ENCODE measurements at places on chromosomes 7 and 10.

- H3K4me3 ChIP-seq = no peak overlapping the region
- peaks cover 8% of the 10 kb centered on the region for H3K4me1 ChIP-seq
- H3K36me3 ChIP-seq = no peaks in the 10 kb centered on the region
- H3K27ac ChIP-seq = peak overlapping the region; percentile 30
- H3K27me3 ChIP-seq = no peaks in the 10 kb centered on the region
These were observed 120.1 kb downstream of the ARHGAP12 start for GRCh38 chr10:31808258-31809218.

DNA sequence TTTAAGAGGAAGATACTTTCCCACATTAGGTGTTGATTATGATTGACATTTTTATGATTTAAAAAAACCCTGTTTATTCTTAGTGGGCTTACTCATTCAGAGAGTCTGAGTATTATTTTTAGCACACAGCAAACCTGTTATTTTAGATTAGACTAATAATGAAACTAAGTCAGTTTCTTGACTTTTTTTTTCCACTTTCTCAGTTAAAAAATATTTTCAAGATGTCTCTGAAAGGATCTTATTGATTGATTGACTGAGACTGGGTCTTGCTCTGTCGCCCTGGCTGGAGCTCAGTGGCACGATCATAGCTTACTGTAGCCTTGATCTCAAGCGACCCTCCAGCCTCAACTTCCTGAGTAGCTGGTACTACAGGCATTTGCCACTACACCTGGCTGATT, 20.4 kb upstream of the INPP5F start:
- H3K27ac ChIP-seq = no peak overlapping the region
- H3K27me3 ChIP-seq = no peaks in the 10 kb centered on the region
- peaks cover 10% of the 10 kb centered on the region for H3K36me3 ChIP-seq
- no peak overlapping the region for H3K4me3 ChIP-seq
- H3K4me1 ChIP-seq = no peaks in the 10 kb centered on the region

DNA sequence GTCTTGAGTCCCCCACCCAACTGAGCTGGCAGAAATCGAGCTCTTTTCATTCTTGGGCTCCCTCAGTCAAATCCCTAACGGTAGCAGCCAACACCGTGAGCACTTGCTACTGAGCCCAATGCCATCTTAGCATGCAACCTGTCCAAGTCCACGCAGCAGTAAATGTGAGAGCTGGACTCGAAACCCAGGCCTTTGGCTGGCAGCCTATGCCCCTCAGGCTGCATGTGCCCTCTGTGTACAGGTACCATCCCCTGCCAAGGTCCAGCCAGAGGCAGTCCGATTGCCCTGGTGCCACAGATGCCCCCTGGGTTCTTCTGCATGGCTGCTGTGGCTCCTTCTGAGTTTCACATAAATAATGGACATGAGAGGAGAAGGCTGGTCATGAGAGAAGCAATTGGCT, 1.2 kb upstream of the TMEM273 start:
- H3K4me3 ChIP-seq = no peak overlapping the region
- H3K27ac ChIP-seq = no peak overlapping the region

- H3K4me3 ChIP-seq = no peak overlapping the region
- no peak for DNase-seq
- H3K27ac ChIP-seq = no peak overlapping the region
- no peaks in the 10 kb centered on the region for H3K36me3 ChIP-seq
- H3K27me3 ChIP-seq = peaks cover 9% of the 10 kb centered on the region
These were observed 5.9 kb downstream of the GCK start for GRCh38 chr7:44183386-44183785.

DNA sequence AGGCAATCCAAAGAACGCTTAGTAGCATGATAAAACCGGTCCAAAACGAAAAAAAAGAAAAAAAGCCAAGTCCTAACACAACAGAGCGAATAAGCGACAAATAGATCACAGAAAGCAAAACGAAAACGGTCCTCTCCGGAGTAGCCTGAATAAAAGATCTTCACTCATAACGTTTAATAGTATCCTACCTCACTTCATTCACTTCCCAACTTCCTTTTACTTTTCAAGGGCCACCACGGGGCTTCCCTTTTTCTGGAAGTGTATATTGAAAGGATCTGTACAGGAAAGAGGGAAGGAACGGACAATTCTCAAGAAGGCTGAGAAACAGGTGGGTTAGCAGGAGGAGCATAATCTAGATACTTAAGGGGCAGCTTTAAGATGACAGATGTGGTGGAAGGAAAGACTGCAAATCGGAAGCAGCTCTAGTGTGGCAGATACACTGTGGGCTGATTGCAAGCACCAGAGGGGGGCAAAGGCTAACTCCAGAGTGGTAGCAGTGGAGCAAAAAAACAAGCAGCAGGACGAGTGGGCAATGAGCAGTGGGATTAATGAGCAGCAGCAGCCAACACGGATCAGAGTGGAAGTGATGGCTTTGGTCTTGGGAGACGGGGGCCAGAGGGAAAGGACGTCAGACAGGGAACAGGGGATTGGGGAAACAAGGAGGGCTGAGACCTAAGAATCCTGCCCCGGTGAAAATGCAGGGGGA, 866 bp downstream of the CNOT4 start:
- DNase-seq = peak; percentile 30
- no peak overlapping the region for H3K27ac ChIP-seq
- H3K27me3 ChIP-seq = peaks cover 3% of the 10 kb centered on the region
- no peak overlapping the region for H3K4me3 ChIP-seq

- H3K4me3 ChIP-seq = no peak overlapping the region
- DNase-seq = no peak
- no peaks in the 10 kb centered on the region for H3K4me1 ChIP-seq
- H3K27ac ChIP-seq = no peak overlapping the region
These were observed 264.2 kb downstream of the SEC23IP start for GRCh38 chr10:120156614-120157274.

- peaks cover 15% of the 10 kb centered on the region for H3K27me3 ChIP-seq
- H3K4me3 ChIP-seq = peak overlapping the region; percentile 92
- no peak for DNase-seq
- peaks cover 15% of the 10 kb centered on the region for H3K36me3 ChIP-seq
- H3K4me1 ChIP-seq = peaks cover 50% of the 10 kb centered on the region
- H3K27ac ChIP-seq = no peak overlapping the region
These were observed 1.3 kb downstream of the CLIP2 start for GRCh38 chr7:74290553-74290950.

DNA sequence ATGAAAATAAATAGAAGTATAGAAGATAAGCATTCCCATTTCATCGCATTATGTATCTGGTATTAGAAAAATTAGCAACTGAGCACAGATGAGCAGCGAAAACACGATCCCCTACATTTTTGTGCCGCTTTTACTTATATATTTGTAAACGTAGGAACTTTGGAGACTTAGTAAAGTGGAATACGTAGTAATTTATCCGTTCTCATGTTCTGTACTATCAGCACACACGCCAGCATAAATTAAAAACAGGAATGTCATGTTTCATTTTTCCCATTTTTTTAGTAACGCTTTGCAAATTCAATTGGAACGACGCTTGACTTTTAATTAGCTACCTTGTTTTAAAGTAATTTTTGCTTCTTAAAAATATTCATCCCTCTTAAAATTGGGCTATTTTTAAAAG, 2.4 kb downstream of the ZNRF2 start:
- no peak for DNase-seq
- H3K4me3 ChIP-seq = peak overlapping the region; percentile 93
- H3K27ac ChIP-seq = no peak overlapping the region
- H3K27me3 ChIP-seq = peaks cover 7% of the 10 kb centered on the region
- peaks cover 22% of the 10 kb centered on the region for H3K4me1 ChIP-seq

- no peaks in the 10 kb centered on the region for H3K36me3 ChIP-seq
- H3K27ac ChIP-seq = no peak overlapping the region
- H3K4me1 ChIP-seq = peaks cover 5% of the 10 kb centered on the region
- no peak overlapping the region for H3K4me3 ChIP-seq
- no peak for DNase-seq
These were observed 20.8 kb upstream of the RET start for GRCh38 chr10:43055991-43056567.

DNA sequence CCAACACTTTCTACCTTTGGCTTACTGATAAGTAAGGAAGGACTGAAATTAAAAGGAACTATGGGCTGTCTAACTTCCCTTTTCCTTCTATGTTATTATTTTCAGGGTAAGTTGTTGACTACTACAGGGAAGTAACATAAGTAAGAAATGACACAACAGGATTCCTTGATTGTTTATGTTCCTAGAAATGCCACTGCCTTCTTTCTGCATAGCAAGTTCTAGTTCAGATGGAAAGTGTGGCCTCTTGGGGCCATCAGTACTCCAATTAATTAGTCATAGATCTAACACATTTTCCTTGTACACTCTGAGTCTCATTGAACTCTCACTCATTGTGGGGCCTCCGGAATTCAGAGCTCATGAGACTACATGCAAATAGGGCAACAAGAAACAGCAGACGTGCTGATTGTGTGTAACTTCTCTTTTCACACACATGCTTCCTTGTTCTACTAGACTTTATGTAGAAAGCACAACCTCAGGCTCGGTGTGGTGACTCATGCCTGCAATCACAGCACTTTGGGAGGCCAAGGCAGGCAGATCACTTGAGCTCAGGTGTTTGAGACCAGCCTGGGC, 35.3 kb upstream of the HIBADH start:
- H3K4me3 ChIP-seq = no peak overlapping the region
- DNase-seq = no peak
- peaks cover 2% of the 10 kb centered on the region for H3K27me3 ChIP-seq

GRCh38 chr10:77949167-77949566, 22.6 kb upstream of the DLG5 start:
- no peak overlapping the region for H3K4me3 ChIP-seq
- H3K27ac ChIP-seq = peak overlapping the region; percentile 67
- H3K36me3 ChIP-seq = peaks cover 8% of the 10 kb centered on the region
- peak; percentile 37 for DNase-seq

DNA sequence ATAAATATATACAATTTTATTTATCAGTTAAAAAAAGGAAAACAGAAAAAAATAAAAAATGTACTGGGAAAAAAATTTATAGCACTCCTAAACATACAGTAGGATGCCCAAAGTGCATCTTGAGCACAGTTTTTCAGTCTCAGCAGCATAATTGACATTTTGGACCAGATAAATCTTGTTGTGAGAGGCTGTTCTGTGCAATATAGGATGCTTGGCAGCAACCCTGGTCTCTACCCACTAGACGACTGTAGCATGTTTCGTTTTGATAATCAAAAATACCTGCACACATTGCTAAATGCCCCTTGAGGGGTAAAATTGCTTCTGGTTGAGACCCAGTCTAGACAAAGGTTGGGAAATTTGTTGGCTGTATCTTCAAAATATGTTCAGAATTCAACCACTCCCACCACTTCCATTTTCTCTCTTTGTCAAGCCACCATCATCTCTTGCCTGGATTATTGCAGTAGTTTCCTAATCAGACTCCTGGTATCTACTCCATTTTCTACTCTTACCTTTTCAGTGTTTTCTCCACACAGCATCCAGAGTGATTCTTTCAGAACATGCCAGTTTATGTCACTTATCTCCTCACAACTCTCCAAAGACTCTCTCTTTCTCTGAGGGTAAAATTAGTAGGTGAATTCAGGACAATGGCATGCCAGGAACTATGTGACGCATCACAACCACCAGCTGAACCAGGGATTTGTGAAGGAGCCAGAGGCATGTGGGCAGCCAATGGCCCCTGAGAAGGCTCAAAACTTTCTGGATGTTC, 91.4 kb downstream of the GPR85 start:
- H3K4me3 ChIP-seq = no peak overlapping the region
- H3K4me1 ChIP-seq = no peaks in the 10 kb centered on the region
- no peaks in the 10 kb centered on the region for H3K36me3 ChIP-seq
- H3K27me3 ChIP-seq = peaks cover 2% of the 10 kb centered on the region
- H3K27ac ChIP-seq = no peak overlapping the region
- no peak for DNase-seq

- peaks cover 2% of the 10 kb centered on the region for H3K27me3 ChIP-seq
- H3K27ac ChIP-seq = no peak overlapping the region
- H3K36me3 ChIP-seq = peaks cover 9% of the 10 kb centered on the region
- DNase-seq = no peak
- H3K4me3 ChIP-seq = no peak overlapping the region
- H3K4me1 ChIP-seq = peaks cover 32% of the 10 kb centered on the region
These were observed 182.7 kb downstream of the CCSER2 start for GRCh38 chr10:84511106-84511505.

GRCh38 chr10:43197834-43198681, 59.8 kb downstream of the CSGALNACT2 start:
- peaks cover 2% of the 10 kb centered on the region for H3K27me3 ChIP-seq
- no peak overlapping the region for H3K4me3 ChIP-seq
- DNase-seq = peak; percentile 60
- H3K4me1 ChIP-seq = peaks cover 3% of the 10 kb centered on the region
- peaks cover 4% of the 10 kb centered on the region for H3K36me3 ChIP-seq
- H3K27ac ChIP-seq = no peak overlapping the region

DNA sequence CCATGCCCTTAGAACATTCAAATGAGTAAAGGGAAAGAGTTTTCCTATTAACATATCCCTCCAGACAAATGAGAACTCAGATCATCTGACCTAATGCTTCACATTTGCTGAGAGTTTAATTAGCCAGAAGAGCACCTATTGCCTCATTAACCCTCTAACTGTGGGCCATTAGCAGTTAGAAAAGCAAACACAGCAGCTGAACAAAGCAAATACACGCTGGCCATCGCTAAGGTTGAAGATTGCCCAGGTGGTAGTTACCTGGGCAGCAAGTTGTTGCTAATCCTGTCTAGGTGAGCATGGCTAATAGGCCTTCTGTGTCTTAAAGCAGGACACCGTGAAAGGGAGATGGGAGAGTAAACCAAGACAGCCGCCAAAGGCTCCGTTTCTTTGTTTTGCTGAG, 49.9 kb upstream of the UCN3 start:
- no peak overlapping the region for H3K27ac ChIP-seq
- H3K27me3 ChIP-seq = peaks cover 5% of the 10 kb centered on the region
- peaks cover 11% of the 10 kb centered on the region for H3K4me1 ChIP-seq
- peaks cover 4% of the 10 kb centered on the region for H3K36me3 ChIP-seq
- no peak overlapping the region for H3K4me3 ChIP-seq

DNA sequence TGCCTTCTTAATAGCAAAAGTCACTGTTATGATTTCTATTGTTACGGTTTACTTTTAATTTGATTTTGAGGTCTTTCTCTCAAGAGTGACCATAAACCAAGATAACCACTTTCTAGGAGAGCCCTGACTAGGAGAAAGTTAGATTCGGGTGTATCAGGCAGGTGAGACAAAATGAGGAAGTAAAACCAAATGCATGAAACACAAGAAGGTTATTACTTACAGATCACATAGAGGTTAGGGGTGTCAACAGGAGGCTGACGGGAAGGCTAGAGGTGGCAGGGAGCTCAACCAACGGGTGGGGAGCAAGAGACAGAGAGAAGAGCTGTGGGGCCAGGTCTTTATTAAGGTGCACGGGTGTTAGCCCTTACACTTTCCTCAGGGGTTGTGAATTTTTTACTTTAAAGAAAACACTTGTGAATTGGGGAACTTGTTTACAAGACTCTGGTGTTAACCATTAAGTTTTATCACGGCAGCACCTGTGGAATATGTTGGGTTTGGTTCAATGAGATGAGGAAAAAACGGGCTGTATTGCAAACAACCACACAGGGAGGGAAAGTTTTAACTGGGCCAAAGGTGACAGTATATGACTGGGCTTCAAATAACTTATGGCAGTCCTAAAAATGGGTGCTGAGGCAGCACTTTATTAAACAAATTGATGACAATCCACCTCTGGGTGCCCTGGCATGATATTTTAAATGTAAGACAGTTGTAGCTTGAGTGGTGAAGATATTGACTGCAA, 154.9 kb downstream of the SDHAF3 start:
- H3K36me3 ChIP-seq = no peaks in the 10 kb centered on the region
- no peak for DNase-seq
- peaks cover 12% of the 10 kb centered on the region for H3K4me1 ChIP-seq
- H3K27me3 ChIP-seq = peaks cover 2% of the 10 kb centered on the region
